GM12892 (cell line): ENCODE measurements at places on chromosomes 3 and 15.
A peak's percentile ranks its signal among the peaks of the same experiment; 100 is the strongest.

DNA sequence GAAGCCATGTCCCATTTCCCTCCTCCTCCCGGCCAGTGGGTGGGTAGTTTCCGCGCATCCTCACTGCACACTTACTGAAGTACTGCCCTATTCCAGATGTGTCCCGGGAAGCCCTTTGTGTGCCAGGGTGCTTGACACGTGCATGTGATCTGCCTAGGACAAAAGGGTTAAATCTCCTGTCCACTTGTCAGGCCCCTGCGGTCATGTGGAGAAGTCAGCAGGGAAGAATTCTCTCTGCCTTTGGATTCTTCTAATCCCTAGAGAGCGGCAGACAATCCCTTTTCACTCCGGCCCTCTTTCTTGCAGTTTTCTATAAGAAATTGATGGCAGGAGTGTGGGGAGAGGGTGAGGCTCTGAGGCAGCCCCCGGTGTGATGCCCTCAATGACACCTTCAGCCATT, 19.8 kb downstream of the ST8SIA2 start:
- no peak for DNase-seq

DNA sequence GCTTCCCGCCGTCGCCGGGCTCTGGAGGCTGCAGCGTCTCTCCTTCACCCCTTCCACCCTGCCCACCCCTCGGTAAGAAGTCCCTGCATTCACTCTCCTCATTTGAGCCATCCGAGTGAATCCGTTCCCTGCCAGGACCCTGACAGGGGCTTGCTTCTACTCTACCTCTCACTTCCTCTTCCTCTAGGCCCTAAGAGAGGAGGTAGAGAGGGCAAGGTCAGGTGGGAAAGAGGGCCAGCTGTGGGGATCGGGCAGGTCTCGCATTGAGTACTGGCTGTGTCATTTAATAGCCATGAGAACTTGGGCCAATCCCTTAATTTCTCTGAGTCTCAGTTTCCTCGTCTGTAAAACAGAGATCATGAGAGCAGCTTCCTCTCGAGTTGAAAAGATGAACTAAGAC, 283.6 kb downstream of the UACA start:
- DNase-seq: no peak

GRCh38 chr3:15822281-15822680, 24.5 kb upstream of the ANKRD28 start:
- no peak for DNase-seq

DNA sequence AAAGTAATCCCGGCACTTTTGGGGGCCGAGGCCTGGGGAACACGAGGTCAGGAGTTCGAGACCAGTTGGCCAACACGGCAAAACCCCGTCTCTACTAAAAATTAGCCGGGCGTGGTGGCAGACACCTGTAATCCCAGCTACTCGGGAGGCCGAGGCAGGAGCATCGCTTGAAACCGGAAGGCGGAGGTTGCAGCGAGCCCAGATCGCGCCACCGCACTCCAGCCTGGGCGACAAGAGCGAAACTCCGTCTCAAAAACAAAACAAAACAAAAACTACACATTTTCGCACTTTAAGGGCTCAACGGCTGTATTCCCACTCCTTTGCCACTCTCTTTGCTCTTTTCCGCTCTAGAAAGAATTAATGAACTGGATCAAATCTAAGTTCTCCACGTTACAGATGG, 763 bp upstream of the TRNT1 start:
- no peak for DNase-seq

DNA sequence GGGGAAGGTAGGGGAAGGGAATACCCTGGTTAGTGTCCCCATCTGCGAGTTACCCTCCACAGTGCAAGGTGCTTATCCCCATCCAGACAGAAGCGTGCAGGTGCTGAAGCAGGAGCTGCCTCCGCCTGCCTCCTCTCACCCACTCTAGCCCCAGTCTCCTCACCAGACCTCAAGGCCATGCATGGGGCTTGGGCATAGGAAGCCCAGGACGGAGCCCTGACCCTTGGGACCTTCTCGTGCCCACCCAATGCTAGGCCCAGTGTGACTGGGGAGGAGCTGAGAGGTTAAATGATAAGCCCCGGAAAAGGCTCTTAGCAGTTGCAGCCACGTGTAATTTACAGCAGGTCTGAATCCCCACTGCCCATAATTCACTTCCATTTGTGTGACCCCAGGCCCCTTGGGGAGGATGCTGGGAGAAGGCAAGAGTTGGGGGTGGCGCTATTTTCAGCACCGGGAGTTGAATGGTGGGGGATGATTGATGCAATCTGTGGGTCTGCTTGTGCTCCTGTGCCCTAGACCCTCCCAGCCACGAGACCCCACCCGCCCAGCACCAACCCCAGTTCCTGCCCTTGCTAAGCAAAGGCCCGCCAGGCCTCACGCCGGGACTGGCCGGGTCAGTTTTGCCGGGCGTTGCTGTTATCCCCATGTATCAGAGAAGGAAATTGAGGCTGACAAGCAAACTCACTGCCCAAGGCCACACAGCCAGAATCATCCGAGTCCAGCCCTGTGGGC, 14.5 kb upstream of the PLXND1 start:
- peak; percentile 17 for DNase-seq

- no peak for DNase-seq
Observed at GRCh38 chr15:78651007-78651406, 10.0 kb upstream of the CHRNB4 start.

- DNase-seq: no peak
Observed at GRCh38 chr3:63762180-63762579, 56.9 kb upstream of the C3orf49 start.

- no peak for DNase-seq
Observed at GRCh38 chr15:70906842-70907241, 14.2 kb downstream of the LRRC49 start.

DNA sequence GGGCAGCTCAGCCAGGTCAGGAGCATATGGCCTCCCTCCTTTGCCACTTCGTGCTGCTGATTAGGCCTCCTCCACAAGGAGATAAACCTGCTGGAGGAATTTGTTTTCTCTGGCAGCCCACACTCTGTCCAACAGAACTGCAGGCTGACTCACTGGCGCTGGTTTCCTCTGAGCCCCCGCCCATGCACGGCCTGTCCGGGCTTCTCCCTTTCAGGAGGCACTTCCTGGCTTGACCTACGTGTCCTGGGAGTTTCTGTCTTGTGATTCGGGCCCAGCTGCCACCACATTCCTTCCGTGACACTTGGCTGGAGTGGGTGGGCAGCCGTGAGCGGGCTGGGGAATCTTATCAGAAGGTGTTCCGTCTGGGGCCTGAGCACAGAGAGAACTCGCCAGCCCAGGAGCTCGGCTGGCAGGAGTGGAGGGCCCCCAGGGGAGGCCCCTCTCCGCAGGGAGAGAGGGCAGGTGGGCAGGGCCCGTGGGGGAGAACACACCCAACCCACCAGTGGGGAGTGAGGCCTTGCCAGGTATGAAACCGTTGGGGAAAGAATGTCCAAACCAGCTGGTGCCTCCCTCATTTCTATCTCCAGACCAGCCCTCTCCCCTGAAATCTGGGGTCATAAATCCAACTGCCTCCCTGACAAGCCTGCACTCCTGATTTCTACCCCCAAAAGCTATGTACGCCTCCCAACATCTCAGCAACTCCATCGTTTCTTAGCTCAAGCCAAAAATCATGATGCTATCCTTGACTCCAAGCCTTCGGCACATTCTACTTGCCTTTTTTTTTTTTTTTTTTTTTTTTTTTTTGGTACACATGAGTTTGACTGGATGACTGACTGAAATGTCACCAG, 110.6 kb upstream of the MEF2A start:
- DNase-seq: no peak

DNA sequence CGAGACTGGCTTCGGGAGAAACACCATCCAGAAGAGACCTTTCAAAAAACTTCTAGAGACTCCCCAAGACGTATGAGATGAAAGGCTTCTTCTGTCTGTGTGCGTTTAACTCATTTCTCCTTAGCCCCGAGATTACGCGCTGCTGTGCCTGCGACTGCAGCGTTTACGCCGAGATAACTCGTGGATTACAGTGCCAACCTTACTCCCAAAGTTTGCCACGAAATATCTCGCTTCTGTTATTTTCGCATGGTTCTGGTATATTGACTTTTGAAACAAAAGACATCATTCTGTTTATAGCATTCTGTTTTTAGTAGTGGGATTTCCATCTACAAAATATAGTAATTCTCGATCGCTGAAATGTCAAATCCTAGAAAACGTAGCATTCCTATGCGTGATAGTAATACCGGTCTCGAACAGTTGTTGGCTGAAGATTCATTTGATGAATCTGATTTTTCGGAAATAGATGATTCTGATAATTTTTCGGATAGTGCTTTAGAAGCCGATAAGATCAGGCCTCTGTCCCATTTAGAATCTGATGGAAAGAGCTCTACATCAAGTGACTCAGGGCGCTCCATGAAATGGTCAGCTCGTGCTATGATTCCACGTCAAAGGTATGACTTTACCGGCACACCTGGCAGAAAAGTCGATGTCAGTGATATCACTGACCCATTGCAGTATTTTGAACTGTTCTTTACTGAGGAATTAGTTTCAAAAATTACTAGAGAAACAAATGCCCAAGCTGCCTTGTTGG, 467 bp downstream of the PGBD4 start:
- no peak for DNase-seq

DNA sequence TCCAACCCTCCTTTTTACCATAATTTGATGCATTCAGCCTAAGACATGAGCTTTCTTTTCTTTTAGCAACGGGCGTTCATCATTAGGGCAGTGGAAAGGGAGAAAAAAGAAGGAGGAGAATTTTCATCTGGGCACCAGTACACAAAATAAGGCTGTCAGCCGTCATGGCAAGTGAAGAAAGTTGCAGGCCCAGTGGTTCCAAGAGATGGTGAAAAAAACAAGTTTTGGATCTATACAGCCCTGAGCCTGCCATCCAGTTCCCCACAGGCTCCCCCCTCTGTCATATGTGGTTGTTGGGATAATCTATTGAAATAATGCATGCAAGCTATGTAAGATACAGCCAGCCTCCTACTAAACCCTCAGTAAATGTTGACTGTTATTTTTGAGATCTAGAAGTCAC, 500.6 kb upstream of the PROK2 start:
- DNase-seq: no peak

DNA sequence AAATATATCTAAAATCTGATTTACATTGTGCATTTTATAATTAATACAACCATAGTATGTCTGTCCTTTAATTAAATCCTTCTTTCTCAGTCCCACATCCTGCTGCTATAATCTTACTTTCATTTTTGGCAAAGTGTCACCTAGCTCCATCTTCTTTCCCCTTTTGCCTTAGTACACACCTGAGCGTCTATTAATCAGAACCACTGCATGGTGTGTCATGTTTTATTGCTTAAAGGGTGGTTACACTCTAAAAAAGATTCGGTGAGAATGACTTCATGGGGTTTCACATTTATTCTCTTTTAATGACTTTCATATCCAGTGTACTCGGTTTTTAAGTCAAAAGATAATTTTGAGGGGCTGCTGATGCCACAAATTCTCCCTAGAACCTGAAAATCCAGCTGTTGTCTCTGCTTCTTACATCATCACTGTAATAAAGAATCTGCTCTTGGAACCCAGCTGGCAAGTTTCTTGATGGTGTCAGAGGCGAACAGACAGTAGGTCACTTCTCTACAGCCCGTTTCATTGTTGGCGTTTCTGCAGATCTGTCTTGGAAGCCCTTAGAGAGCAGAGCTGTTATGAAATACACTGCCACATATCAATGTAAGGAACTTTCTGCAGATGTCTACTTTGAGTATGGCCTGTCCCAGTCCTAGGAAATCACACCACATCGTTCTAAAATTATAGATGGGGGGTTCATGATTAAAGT, 99.7 kb downstream of the TIGIT start:
- DNase-seq: no peak

- no peak for DNase-seq
Observed at GRCh38 chr3:108959017-108959416, 5.3 kb upstream of the GUCA1C start.

DNA sequence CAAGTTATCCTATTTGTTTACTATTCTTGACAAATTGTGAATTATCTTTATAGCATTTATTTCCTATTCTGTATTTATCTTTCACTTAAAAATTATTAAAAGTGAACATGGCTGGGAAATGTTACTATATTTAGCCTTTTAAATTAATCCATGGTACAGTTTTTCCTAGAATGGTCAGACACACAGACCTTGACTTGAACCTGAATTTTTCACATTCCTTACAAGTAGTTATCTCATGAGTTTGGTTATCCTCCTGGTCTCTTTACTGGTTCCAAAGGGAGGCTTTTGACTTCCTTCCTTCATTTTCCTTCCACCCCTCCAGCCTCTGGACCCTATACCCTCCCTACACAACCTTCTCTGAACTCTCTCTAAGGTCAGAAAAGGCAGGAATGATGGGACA, 280.6 kb downstream of the SATB1 start:
- DNase-seq: no peak

DNA sequence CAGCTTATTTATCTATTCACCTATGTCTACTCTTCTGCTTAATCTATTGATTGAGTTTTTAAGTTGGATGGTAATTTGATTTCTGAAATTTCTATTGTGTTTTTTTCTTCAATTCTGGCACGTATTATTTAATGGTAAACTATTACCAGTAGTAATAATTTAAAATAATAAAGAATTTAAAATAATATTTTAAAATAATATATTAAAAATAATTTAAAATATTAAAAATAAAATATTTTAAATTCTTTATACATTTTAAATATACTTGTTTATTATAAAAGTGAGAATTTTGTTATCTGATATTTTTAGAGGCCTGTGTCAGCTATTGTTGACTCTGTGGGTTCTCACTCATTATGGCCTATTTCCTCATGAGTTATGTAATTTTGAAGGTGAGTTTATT, 100.7 kb upstream of the SPATA16 start:
- no peak for DNase-seq

DNA sequence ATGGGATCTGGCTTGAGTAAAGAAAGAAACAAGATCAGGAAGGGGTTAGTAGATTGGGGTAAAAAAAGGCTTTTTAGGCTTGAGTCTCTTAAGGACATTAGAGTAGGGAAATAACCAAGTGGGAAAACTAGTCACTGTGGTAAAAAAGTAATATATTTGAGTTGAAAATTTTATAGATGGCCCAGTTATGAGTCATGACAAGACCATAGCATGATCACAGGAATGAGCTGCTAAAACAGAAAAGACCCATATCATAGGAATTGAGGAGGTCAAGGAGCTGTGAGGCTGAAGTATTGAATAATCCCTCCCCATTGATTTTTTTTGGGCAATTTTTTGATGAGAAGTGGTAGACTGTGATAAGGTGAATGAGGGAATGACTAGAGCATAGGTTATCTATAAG, 69.2 kb upstream of the TBC1D5 start:
- DNase-seq: no peak

- DNase-seq: no peak
Observed at GRCh38 chr15:99729920-99730319, 3.3 kb downstream of the LYSMD4 start.

GRCh38 chr15:56038015-56038414, 44.6 kb upstream of the NEDD4 start:
- DNase-seq: no peak

GRCh38 chr3:156291272-156292123, 171.1 kb downstream of the KCNAB1 start:
- DNase-seq: no peak

DNA sequence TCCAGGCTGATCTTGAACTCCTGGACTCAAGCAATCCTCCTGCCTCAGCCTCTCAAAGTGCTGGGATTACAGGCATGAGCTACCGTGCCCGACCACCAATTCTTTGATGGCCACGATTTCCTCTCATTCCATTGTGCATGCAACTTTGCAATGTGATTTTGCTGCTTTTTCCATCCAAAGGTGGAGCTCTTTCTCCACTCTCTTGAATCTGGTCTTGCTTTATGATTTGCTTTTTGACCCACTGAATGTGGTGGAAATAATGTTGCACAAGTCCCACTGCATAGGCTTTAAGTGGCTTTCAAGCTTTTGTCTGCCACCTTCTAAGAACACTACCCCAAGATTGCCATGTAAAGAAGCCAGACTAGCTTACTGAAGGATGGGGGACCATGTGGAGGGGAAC, 10.6 kb downstream of the RPS27L start:
- no peak for DNase-seq
